Thymus (tissue), 14 donors: ENCODE measurements at places on chromosomes 12 and 14.

DNA sequence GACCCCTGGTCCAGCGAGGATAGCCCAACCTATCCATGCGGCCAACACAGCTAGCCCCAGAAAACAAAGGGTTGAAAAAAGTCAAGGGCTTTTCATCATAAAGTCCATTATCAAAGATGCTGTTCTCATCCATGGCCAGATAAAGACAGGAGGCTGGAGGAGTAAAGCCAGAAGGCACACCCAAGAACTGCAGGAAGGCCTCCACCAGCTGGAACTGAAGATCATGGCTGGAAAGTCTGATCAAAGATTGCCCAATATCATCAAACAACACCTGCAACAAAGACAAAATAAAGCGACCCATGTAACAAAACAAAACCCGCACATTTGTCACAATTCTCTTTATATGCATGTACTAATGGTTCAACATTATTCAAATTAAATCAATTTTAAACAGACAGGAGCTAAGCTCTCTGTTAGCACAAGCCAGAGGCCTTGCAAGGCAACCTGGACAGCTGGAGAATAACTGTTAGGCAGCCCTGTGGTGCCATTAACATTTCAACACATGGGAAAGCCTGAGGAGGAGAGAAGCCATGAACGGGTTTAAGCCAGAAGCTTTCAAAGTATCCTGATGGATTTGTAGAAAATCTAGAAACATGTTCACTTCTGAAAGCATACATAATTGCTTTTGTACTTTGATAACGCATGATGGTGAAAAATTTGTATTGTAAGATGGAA lies 34.1 kb downstream of the PSMC1 start:
- no peaks in the 10 kb centered on the region for H3K27me3 ChIP-seq
- H3K4me1 ChIP-seq: peaks cover 2% of the 10 kb centered on the region
- H3K27ac ChIP-seq: no peak overlapping the region
- DNase-seq: no peak

- DNase-seq: no peak
- H3K36me3 ChIP-seq: no peaks in the 10 kb centered on the region
- no peaks in the 10 kb centered on the region for H3K4me1 ChIP-seq
- no peaks in the 10 kb centered on the region for H3K27me3 ChIP-seq
- no peak overlapping the region for H3K4me3 ChIP-seq
These were observed 18.8 kb upstream of the SLCO1A2 start for GRCh38 chr12:21353487-21353886.

- no peak for DNase-seq
- no peak overlapping the region for H3K27ac ChIP-seq
- H3K4me1 ChIP-seq: no peaks in the 10 kb centered on the region
- H3K36me3 ChIP-seq: no peaks in the 10 kb centered on the region
- no peak overlapping the region for H3K4me3 ChIP-seq
- H3K27me3 ChIP-seq: no peaks in the 10 kb centered on the region
These were observed 56.5 kb downstream of the HCAR2 start for GRCh38 chr12:122646517-122647217.

DNA sequence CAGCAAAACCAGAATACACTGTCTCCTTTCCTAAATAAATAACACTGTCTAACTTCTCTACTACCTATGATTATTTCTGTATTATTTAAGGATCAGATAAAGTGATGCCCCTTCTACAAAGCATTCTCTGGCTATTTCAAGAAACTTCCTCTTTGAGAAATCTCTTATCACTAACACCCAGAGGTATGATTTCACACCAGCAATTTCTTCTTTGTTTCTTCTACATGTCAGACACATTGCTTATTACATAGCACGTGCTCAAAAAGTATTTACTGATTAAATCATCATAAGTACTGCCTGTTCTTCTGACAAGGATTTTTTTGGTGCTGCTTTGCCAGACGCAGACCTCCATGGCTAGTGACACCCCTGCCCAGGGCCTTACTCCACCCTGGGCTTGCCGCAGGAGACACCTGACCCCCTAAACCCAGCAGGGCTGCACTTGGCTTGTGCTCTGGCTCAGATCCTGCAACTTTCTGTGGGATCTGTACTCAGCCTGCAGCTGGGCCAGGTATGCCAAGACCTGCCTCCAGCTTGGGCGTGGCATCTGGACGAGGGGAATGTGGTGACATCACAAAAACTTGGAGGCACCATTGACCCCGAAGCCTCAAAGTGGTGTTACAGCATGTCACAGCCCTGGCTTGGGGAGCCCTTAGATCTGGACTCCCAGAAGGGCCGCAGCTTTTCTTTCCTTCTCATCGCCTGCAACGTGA lies 15.4 kb upstream of the HIGD1C start:
- no peak overlapping the region for H3K4me3 ChIP-seq
- peaks cover 12% of the 10 kb centered on the region for H3K36me3 ChIP-seq
- peaks cover 8% of the 10 kb centered on the region for H3K4me1 ChIP-seq
- H3K27ac ChIP-seq: no peak overlapping the region
- H3K27me3 ChIP-seq: no peaks in the 10 kb centered on the region
- no peak for DNase-seq

DNA sequence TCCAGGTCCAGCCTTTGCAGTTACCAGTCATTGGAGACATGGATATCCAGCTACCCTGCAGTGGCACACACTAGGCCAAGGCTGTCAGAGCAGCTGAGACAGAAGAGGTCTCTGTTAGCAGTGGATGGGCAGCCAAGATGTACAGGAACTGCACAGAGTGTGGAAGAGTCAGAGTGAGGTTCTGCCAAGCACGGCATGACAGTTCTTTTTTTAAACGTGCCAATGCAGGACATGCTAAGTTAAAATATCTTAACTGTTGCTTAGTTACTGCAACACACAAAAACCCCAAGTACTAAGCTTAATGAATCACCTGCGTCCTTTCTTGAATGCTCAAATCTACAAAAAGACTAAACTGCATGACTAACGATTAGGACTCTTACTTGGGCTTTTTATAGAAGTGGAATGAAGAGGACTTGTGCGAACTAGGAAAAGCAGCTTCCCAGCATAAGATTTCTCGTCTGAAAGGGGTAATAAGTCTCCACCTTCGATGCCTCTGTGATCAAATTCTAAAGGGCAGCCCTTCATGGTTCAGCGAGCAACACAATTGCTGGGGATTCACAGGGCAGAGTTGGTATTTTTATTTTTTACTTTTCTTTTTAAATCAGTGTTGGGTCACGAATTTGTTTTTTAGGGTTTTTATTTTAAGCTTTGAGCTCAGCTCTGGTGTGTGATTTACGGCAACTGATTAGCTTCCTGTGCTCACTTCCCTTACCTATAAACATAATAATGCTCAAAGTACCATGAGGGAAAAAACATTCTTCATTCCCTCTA lies 20.6 kb downstream of the MAPK1IP1L start:
- no peak for DNase-seq
- no peaks in the 10 kb centered on the region for H3K4me1 ChIP-seq
- peaks cover 9% of the 10 kb centered on the region for H3K36me3 ChIP-seq
- H3K27ac ChIP-seq: peak overlapping the region; percentile 38
- no peaks in the 10 kb centered on the region for H3K27me3 ChIP-seq
- no peak overlapping the region for H3K4me3 ChIP-seq

- H3K4me1 ChIP-seq: peaks cover 24% of the 10 kb centered on the region
- DNase-seq: no peak
- H3K27me3 ChIP-seq: no peaks in the 10 kb centered on the region
- peaks cover 71% of the 10 kb centered on the region for H3K36me3 ChIP-seq
- H3K27ac ChIP-seq: no peak overlapping the region
These were observed 20.7 kb downstream of the XRCC3 start for GRCh38 chr14:103694572-103695026.

GRCh38 chr12:66600903-66601302 lies 78.0 kb downstream of the GRIP1 start:
- H3K27ac ChIP-seq: no peak overlapping the region
- H3K27me3 ChIP-seq: no peaks in the 10 kb centered on the region
- DNase-seq: no peak
- no peak overlapping the region for H3K4me3 ChIP-seq

DNA sequence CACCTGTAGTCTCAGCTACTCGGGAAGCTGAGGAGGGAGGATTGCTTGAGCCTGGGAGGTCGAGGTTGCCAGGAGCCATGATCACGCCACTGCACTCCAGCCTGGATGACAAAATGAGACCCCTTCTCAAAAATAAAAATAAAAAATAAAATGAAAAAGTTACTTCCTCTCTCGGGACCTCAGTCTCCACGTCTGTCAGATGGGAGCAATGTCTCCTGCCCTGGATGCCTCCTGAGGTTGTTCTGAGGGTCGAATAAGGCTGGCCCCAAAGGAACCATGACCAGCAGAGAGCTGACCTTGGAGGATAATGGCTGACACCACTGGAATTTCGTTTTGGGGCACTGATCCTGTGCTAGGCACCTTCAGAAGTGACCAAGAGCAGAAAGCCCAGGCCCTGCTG lies 13.6 kb upstream of the RCOR1 start:
- DNase-seq: no peak
- H3K4me1 ChIP-seq: peaks cover 4% of the 10 kb centered on the region
- H3K27me3 ChIP-seq: no peaks in the 10 kb centered on the region
- H3K27ac ChIP-seq: no peak overlapping the region
- no peak overlapping the region for H3K4me3 ChIP-seq
- H3K36me3 ChIP-seq: no peaks in the 10 kb centered on the region

GRCh38 chr14:78508023-78508422 lies 337.9 kb downstream of the NRXN3 start:
- no peaks in the 10 kb centered on the region for H3K27me3 ChIP-seq
- no peaks in the 10 kb centered on the region for H3K36me3 ChIP-seq
